ENCODE measurements at places on chromosomes 5 and 9.

GRCh38 chr5:38938424-38938823, 92.6 kb downstream of the OSMR start:
- no peak overlapping the region for H3K27ac ChIP-seq
- H3K4me3 ChIP-seq = no peak overlapping the region
- no peak for DNase-seq
- no peaks in the 10 kb centered on the region for H3K4me1 ChIP-seq

GRCh38 chr9:37948417-37948980, 44.6 kb upstream of the SLC25A51 start:
- H3K4me3 ChIP-seq = no peak overlapping the region
- H3K27me3 ChIP-seq = no peaks in the 10 kb centered on the region
- no peak overlapping the region for H3K27ac ChIP-seq
- no peak for DNase-seq
- H3K4me1 ChIP-seq = peaks cover 6% of the 10 kb centered on the region

DNA sequence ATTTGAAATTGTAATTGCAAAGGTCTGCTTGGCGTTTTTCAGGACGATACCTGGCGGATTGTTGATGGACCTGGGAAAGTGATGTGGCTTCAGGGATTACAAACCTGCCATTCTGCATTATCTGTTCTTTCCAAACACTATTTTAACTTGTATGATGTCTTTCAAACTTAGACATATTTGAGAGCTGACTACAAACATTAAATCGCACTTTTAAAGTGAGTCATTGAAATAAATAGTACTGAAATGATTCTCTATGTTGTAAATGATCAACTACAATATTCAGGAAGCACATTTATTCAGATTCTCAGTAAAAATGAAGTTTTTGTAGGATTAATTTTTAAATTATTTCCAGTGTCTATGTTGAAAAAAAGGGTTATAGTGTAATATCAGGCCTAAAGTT, 32.3 kb upstream of the TMEM171 start:
- no peaks in the 10 kb centered on the region for H3K4me1 ChIP-seq
- no peak overlapping the region for H3K4me3 ChIP-seq
- peaks cover 22% of the 10 kb centered on the region for H3K36me3 ChIP-seq
- no peaks in the 10 kb centered on the region for H3K27me3 ChIP-seq
- no peak for DNase-seq

DNA sequence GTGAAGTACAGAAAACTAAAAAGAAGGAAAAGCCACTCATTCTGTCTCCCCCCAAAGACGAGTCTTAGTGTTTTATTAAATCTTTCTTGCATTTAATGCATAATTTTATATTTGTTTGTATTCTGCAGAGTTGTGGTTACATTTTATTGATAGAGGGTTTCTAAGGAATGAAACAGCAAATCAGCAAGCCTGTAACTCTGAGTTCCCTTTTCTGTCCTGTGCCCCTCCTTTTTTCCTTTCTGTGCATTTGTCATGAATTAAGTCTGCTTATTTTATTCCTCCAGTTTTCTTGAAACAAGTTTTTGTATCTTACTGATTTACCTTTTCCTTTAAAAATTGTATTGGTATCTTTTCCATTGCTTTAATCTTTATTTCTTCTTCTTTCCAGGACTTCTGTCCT, 132.8 kb downstream of the MUSK start:
- no peaks in the 10 kb centered on the region for H3K27me3 ChIP-seq
- DNase-seq = no peak
- no peak overlapping the region for H3K4me3 ChIP-seq

DNA sequence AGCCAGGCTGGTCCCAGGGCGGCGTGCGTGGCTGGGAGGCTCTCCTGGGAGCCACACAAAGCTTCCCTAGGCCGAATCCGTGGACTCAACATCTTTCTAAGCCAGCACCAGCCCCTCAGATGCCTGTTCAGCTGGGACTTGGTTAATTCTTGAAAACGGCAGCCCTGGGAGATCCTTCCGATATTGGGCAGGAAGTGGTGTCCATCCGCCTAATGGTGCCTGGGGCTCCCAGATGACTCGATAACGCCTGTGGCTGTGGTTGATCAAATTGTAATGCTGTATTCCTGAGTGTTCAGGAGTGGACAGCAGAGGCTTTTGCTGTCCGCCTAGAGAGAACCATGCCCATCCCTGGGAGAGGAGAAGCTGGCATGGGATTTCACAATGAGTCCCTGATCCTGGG, 14.1 kb downstream of the KCNT1 start:
- peaks cover 34% of the 10 kb centered on the region for H3K27me3 ChIP-seq
- H3K27ac ChIP-seq = no peak overlapping the region
- H3K4me3 ChIP-seq = no peak overlapping the region
- no peaks in the 10 kb centered on the region for H3K4me1 ChIP-seq
- DNase-seq = no peak

DNA sequence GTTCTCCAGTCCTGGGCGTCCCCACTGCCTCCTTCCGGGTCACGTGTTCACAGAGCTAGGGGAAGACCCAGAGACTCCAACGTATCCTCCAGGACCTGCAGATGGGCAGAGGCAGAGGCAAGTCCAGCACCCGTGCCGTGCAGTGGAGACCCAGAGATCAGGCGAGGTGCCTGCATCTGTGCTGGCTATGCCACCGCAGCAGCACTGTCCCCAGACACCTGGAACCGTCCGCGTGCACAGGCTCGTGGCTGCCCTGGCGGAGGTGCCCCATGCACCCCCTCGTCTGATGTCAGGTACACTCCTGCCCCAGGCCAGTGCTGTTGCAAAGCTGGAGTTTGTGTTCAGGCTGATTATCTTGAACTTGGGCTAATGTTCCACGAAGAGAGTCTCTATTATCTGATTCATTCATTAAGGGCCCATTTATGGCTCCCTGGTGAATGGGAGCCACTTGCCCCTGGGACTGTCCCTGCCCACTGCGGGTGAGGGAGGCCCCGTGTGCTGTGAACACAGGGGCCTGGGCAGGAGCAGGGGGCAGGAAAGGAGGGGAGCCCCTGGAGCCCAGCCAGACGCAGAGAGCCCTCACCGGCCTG, 13.7 kb downstream of the IRX4 start:
- H3K4me3 ChIP-seq = no peak overlapping the region
- H3K36me3 ChIP-seq = no peaks in the 10 kb centered on the region
- DNase-seq = peak; percentile 79
- no peak overlapping the region for H3K27ac ChIP-seq
- peaks cover 81% of the 10 kb centered on the region for H3K27me3 ChIP-seq
- H3K4me1 ChIP-seq = peaks cover 12% of the 10 kb centered on the region

- peak overlapping the region; percentile 85 for H3K4me3 ChIP-seq
- no peaks in the 10 kb centered on the region for H3K27me3 ChIP-seq
- H3K27ac ChIP-seq = peak overlapping the region; percentile 75
- H3K4me1 ChIP-seq = peaks cover 11% of the 10 kb centered on the region
Measured at GRCh38 chr9:135480940-135481310, 1.3 kb downstream of the PPP1R26 start.

DNA sequence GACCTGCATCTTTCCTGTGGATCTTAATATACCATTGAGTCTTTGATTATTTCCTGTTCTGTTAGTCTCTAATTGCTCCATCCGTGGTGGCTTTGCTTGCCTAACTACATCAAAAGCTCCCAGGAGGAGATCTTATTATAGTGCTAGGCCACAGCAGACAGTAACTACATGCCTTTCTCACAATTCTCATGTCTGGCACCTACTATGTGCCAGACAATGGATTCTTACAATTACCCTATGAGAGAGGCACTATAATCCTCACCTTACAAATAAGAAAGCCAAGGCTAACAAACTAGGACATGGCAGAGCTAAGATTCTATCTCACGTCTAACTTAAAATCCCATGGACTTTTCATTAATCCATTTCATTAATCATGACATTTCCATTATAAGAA, 70.3 kb upstream of the TARS1 start:
- DNase-seq = no peak
- H3K4me1 ChIP-seq = no peaks in the 10 kb centered on the region
- H3K36me3 ChIP-seq = no peaks in the 10 kb centered on the region
- no peaks in the 10 kb centered on the region for H3K27me3 ChIP-seq

GRCh38 chr5:176436656-176437055, 11.5 kb upstream of the FAF2 start:
- H3K27ac ChIP-seq = no peak overlapping the region
- H3K36me3 ChIP-seq = no peaks in the 10 kb centered on the region
- H3K27me3 ChIP-seq = peaks cover 3% of the 10 kb centered on the region
- peaks cover 6% of the 10 kb centered on the region for H3K4me1 ChIP-seq

- no peak overlapping the region for H3K4me3 ChIP-seq
- no peak overlapping the region for H3K27ac ChIP-seq
- H3K4me1 ChIP-seq = no peaks in the 10 kb centered on the region
- DNase-seq = no peak
Measured at GRCh38 chr5:80895523-80895922, 64.6 kb upstream of the RASGRF2 start.

- no peaks in the 10 kb centered on the region for H3K27me3 ChIP-seq
- H3K36me3 ChIP-seq = no peaks in the 10 kb centered on the region
- H3K4me3 ChIP-seq = no peak overlapping the region
- H3K4me1 ChIP-seq = peaks cover 11% of the 10 kb centered on the region
- no peak overlapping the region for H3K27ac ChIP-seq
Measured at GRCh38 chr5:60852940-60853339, 8.9 kb upstream of the ELOVL7 start.

DNA sequence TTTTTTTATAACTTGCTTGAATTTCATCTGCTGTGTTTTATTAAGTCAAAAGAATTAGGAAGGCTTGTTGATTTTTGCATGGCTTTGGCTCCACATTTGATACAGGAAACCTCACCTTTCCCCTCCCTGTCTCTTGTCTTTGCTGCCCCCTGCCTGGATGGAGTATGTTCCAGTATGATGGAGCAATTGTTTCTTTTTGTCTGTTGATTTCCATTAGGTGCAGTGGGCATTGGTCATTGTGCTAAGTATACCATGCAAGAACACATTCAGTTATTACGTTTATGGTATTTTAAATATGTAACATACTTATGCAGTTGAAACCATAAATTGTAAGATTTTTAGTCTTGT, 19.6 kb downstream of the TJP2 start:
- H3K27ac ChIP-seq = no peak overlapping the region
- peaks cover 2% of the 10 kb centered on the region for H3K36me3 ChIP-seq
- no peak for DNase-seq
- no peaks in the 10 kb centered on the region for H3K27me3 ChIP-seq

DNA sequence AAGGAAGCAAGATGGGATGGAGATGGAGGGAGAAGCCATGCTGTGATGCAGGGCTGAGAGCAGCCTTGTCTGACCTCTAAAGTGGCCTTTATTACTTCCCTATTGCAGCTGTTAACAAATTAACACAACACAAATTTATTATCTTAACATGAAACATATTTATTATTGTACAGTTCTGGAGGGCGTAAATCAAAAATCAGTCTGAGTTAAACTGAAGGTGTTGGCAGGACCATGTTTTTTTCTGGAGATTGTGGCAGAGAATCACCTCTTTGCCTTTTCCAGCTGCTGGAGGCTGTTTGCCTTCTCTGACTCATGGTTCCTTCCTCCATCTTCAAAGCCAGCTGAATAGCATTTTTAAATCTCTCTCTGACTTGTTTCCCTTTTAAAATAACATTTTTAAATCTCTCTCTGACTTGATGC, 7.2 kb upstream of the MCC start:
- H3K4me1 ChIP-seq = no peaks in the 10 kb centered on the region
- DNase-seq = no peak
- no peak overlapping the region for H3K27ac ChIP-seq
- H3K4me3 ChIP-seq = no peak overlapping the region
- H3K27me3 ChIP-seq = peaks cover 4% of the 10 kb centered on the region
